Stimulated activated CD8-positive, alpha-beta memory T cell treated with anti-CD3 and anti-CD28 coated beads, Interleukin-7, amount 100 ng/mL, for 1 hour (primary cell): ENCODE measurements at places on chromosomes 13 and 19.

DNA sequence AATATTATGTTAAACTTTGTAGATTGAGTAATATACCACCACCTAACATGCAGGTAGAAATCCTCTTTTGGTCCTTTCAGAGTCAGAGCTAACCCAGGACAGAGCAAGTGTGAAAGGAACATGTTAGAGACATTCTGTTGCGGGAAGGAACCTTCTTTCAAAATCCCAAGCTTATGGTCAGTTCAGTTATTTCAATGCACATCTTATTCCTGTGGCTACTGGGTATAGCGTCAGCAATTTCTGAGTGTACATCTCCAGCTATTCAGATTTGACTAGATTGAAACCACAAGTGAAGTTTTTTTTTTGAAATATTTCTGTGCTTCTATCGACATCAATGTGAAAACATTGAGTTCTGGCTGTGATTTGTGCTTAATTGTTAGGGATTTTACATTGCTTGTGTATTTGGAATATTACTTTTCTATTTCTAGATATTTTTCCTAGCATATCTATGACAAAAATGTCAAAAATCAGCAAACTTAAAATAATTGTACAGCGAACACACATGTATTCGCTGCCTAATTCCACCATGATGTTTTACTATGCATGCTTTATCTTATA lies 165.3 kb downstream of the LMO7 start:
- DNase-seq, result no peak

- no peak for DNase-seq
These were observed 748.1 kb upstream of the SGCG start for GRCh38 chr13:22432690-22433089.

GRCh38 chr13:39784347-39784746 lies 128.9 kb downstream of the COG6 start:
- no peak for DNase-seq

DNA sequence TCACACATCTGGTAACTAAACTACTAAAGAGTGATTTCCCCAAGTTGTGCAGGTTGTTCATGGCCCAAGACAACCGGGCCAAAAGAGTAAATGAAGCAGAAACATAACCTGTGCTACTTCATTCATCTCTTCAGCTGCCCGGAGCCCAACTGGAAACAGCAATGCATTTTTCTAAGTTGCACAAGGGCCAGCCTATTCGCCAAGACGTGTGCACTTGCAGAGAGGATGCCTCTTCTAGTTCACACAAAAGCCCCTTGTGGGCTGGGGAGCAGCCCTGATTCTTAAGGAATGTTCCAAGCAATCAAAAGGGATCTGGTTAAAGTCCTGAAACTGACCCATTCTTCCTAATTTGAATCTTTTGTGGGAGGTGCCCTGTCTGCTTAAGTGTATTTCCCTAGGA lies 275.8 kb downstream of the SHISA2 start:
- DNase-seq, result no peak

- no peak for DNase-seq
These were observed 150.4 kb downstream of the GGACT start for GRCh38 chr13:100438059-100438788.

- no peak for DNase-seq
These were observed 11.7 kb downstream of the ZSCAN1 start for GRCh38 chr19:58045411-58046050.

- DNase-seq, result no peak
These were observed 84.4 kb upstream of the SPATA13 start for GRCh38 chr13:24076109-24076508.

- no peak for DNase-seq
These were observed 32.3 kb downstream of the WASF3 start for GRCh38 chr13:26589754-26590153.

DNA sequence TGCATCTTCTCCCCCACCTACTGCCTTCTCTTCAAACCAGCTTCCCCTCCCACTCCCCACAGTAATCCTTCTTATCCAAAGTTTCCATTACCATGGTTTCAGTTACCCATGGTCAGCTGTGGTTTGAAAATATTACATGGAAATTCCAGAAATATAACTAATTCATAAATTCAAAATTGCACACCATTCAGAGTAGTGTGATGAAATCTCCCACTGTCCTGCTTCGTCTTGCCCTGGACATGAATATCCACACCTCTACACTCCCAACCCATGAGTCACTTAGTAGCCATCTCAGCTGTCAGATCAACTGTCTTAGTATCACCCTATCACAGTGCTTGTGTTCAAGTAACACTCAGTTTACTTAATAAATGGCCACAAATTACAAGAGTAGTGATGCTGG lies 3.8 kb upstream of the KCTD12 start:
- no peak for DNase-seq

DNA sequence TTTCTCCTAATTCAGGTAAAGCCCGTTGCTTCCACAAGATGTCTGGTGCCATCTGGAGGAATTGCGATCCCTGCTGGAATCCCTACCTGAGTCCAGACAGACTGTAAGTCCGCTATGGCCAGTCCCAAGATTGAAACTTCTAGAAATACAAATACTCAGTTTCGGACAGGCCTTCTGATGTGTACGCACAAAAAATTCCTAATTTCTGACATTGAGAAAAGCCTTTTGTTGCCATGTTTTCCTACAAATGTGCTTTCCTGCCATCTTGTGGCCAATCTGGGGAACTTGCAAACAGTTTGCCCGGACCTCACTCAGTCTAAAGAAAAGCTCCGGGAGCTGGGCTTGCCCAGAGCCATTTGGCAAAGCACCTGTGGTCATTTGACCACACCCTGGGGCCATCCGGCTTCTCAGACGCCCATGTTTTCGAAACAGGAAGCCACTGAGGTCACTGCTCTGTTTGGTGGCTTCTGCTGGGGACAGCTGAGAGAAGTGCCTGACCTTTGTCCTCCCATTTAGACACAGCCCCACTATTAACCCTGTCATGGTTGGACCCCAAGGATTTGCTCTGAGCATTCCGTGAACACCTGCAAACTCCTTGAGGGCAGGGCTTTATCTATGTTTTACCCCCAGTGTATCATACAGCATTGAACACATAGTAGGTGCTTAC lies 79.4 kb downstream of the SLC15A1 start:
- no peak for DNase-seq

- DNase-seq, result no peak
These were observed 408.0 kb downstream of the DIAPH3 start for GRCh38 chr13:59755632-59756290.

DNA sequence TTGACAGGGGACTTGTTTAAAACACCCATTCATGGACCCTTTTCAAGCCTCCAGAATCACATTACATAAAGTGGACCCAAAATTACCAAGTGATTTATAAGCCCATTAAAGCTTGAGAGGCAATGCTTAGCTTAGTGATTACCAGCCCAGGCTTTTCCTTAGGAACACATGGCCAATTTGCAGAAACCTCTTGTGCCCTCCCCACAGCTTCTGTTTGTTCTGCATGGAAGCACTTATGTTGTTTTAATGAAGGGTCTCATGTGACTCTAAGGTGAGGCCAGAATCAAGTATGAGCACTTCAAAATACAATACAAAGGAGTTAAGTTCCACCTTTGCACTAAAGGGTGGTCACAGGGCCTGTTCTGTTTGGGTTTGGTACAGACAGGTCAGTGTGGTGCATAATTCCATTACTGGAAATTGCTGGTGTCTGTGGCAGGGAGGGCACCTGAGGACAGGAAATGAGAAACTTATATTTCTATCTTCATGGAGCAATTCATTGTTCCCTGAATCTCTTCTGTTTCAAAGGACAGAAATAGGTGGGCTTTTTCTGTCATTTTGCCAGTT lies 15.3 kb downstream of the ZNF486 start:
- no peak for DNase-seq

DNA sequence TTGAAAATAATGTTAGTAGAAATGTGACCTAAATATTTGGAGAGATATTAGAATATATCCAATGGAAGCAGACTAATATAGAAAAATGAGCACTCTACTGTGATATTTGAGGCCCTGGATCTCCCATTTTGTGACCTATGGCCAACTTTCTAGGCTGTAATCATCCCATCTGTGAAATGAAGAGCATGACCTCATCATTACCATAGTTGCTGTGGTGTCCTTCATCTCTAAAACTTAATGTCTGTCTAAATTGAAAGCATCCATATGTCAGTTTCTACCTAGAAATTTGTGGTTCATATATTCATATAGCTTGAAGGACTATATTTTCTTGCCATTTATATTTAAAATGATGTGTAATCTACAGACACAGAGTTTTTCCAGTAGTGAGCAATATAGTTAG lies 41.6 kb downstream of the PAN3 start:
- no peak for DNase-seq

DNA sequence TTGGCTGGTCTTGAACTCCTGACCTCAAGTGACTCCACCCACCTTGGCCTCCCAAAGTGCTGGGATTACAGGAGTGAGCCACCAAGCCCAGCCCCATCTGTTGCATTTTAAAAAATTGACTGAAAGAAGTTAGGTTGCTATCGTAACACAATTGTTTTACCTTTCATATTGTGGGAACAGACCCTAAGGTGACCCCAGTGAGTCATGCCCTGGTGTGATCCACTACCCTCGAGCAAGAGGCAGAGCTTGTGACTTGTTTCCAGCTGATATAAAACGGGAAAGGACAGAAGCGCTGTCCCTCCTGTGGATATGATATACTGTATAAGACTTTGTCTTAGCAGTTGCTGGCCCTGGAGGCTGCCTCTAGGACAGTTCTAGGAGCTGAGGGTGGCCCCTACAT lies 308.6 kb downstream of the HS6ST3 start:
- no peak for DNase-seq

- no peak for DNase-seq
These were observed 597.9 kb upstream of the PCDH9 start for GRCh38 chr13:67827992-67828391.

DNA sequence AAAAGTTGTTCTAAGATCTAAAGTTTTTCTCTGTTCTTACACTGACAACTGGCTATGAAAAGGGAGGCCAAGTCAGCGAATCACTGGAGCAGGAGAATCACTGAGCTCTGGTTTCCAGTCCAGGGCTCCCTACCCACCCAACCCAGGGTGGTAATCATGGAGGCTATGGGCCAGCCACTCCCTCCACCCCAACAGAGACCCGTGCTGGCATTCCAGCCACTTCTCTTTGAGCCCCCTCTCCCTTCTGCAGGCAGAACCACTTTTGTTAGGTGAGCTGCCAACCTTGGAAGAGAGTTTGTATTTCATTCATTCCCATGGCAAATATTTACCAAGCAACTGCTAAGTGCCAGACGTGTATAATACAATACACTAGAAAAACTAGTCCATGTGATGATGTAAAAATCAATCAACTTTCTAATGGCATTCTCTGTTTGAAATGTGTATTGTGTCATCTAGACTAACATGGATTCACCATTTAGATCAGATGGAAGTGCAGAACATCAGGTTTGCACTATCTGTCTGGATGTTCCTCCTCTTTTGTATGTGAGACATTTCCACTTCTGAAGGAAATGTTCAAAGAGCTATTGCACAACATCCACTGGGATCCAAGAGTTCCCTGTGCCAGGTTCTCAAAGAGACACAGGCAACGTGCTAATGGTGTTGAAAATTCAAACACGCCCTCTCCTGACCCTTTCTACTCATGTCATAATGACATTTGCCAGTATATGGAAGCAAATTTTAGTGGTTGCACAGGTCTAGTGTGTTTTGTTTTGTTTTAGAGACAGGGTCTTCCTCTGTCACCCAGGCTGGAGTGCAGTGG lies 5.3 kb downstream of the MLNR start:
- no peak for DNase-seq

DNA sequence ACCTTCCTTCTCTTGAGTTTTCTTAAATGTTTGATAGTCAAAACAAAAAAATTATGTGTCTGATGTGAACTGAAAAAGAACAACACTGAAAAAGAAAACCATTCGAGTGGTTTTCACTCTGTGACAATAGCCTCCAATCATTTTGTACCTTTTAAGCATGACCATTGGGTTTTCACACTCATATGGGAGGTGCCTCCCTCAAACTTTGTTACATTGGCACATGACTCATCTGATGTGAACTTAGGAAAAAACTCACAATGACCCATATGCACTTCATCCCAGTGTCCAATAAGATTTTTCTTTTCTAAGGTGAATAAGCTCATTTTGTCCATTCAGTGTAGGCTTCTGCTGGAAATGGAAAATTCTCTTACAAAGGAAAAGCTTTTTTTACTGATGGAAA lies 66.6 kb upstream of the XPO4 start:
- DNase-seq, result no peak

- no peak for DNase-seq
These were observed 1.3 kb downstream of the POU4F1 start for GRCh38 chr13:78601874-78602560.

- DNase-seq, result no peak
These were observed 16.9 kb upstream of the TEX29 start for GRCh38 chr13:111303559-111303958.

DNA sequence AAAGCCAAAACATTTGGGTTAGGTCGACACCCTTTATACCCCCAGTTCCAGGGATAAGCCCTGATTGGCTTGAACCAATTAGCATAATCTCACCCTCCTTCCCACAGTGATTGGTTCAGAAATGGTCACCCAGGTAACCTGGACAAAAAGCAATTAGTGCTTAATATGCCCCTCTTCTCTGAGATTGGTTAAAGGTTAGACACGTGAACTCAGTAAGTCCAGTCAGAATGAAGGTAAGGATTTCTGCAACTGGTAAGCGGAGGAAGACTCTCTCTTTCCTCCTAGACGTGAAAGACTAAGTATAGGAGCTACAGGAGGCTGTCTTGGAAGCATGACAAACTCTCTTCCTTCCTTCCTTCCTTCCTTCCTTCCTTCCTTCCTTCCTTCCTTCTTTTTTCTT lies 1.3 kb upstream of the PNMA8C start:
- no peak for DNase-seq

DNA sequence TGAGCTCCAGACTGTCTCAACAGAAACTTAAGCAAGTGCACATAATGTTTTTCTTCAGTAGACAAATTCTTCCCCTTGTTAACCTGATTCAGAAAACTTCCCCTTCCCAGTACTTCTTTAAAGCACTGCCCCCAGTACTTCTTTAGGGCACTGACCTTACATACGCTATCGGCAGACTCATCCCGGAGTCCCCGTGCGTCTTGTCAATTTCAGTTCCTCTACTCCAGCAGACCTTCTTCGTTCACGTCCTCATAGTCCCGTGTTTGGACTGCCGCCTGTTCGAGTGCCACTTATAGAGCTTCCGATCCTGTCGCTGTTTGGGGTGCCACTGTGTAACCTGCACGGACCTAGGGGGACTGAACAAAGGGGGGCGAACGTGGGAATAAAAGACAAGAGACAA lies 29.0 kb downstream of the ZNF627 start:
- no peak for DNase-seq

GRCh38 chr13:110233951-110234280 lies 73.0 kb downstream of the COL4A1 start:
- no peak for DNase-seq

DNA sequence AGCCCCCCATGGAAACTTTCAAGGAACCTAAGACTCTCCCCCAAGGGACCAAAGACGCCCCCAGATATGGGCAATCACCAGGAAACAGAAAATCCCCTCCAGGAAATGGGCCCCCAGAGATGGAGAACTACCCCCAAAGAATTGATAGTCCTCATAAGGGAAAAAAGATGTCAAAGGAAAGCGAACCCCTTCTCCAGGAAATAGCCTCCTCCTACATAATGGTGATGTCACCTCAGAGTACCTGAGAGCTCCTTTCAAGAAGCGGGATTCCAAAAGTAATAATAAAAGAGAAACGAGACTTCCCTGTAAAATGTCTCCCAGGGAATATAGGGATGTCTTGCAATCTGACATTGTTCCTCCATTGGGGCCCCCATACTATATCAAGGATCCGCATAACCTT lies 1.1 kb downstream of the CDKN2D start:
- no peak for DNase-seq

- DNase-seq, result no peak
These were observed 8.8 kb downstream of the ATP4B start for GRCh38 chr13:113649212-113649611.
